ENCODE measurements at places on chromosomes 3 and 15. TPM values are rescaled to one million over a fixed set of nuclear protein-coding genes. Genes with fewer than 3 reads are reported as not detected.

ROPN1 gene
- not detected for total RNA-seq

LTF gene
- total RNA-seq, result not detected

POC1A gene
- 12.4 TPM for total RNA-seq

KNG1 gene
- total RNA-seq, result not detected

MB21D2 gene
- total RNA-seq, result 4.0 TPM

GRCh38 chr3:288417-288816 lies 91.9 kb downstream of the CHL1 start:
- H3K27me3 ChIP-seq, result no peaks in the 10 kb centered on the region
- no peaks in the 10 kb centered on the region for H3K4me1 ChIP-seq

GRCh38 chr3:120801484-120801883 lies 58.9 kb downstream of the GTF2E1 start:
- no peaks in the 10 kb centered on the region for H3K4me1 ChIP-seq
- no peak overlapping the region for H3K27ac ChIP-seq
- no peak for DNase-seq
- H3K36me3 ChIP-seq, result no peaks in the 10 kb centered on the region
- no peaks in the 10 kb centered on the region for H3K27me3 ChIP-seq

DNA sequence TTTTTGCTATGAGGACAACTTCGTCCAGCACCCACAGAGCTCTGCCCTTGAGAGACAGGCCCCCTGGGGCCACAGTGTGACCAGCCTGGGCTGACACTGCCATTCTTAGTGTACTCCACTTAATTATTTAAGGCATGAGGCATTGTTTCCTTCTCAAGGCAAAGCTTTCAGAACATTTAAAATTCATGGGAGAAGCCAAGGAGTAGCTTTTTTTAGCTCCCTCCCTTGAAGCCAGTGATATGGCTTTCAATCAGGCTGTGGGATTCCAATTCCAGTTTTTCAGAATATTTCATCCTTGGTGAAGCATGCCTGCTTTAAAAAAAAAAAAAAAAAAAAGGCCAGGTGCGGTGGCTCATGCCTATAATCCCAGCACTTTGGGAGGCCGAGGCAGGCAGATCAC lies 21.3 kb downstream of the HOMER2 start:
- peaks cover 4% of the 10 kb centered on the region for H3K4me1 ChIP-seq
- no peak overlapping the region for H3K4me3 ChIP-seq
- H3K27ac ChIP-seq, result peak overlapping the region; percentile 68
- H3K36me3 ChIP-seq, result no peaks in the 10 kb centered on the region
- H3K27me3 ChIP-seq, result no peaks in the 10 kb centered on the region
- no peak for DNase-seq

DNA sequence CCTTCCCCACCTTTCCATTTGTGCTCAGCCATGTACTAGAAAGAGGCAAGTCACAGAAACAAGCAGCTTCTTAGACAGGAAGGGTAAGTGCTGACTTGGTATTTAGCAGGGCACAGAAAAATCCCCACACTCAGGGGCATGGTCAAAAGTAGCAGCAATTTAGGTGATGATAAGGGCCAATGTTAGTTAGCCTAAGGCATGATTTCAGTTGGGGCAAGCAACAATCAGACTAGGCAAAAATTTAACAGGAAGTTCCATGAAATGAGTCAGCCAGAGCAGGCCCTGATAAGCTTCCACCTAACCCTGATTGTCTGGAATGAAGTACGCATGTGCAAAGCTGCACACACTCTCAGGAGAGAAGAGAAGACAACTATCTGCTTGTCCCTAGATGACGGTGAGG lies 423.4 kb upstream of the UBE2E2 start:
- no peaks in the 10 kb centered on the region for H3K4me1 ChIP-seq
- H3K4me3 ChIP-seq, result no peak overlapping the region
- no peaks in the 10 kb centered on the region for H3K27me3 ChIP-seq

- no peak for DNase-seq
- no peaks in the 10 kb centered on the region for H3K27me3 ChIP-seq
- H3K4me3 ChIP-seq, result no peak overlapping the region
- H3K36me3 ChIP-seq, result no peaks in the 10 kb centered on the region
- no peaks in the 10 kb centered on the region for H3K4me1 ChIP-seq
These were observed 252.7 kb upstream of the ICE2 start for GRCh38 chr15:60731583-60732130.

GRCh38 chr3:2274526-2274925 lies 175.9 kb downstream of the CNTN4 start:
- no peak for DNase-seq
- H3K27me3 ChIP-seq, result no peaks in the 10 kb centered on the region
- no peak overlapping the region for H3K27ac ChIP-seq

DNA sequence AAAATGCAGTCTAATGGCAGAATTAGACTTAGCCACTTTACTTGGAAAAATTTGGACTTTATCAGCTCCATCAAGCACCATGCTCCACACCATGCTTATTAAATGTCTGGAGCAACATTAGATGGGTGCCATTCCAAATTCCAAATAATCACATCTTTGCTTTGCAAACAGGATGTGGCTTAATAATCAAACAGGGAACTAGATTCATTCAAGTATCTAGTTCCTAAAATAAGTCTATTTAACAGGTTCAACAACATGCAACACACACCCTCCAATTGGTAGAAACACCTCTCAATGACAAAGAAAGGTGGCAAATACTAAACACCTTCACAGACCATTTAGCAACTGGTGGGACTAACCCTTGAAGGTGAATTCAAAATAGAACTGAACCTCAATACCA lies 3.5 kb downstream of the HEXA start:
- H3K4me3 ChIP-seq, result no peak overlapping the region
- DNase-seq, result no peak
- H3K27ac ChIP-seq, result no peak overlapping the region
- peaks cover 15% of the 10 kb centered on the region for H3K4me1 ChIP-seq

DNA sequence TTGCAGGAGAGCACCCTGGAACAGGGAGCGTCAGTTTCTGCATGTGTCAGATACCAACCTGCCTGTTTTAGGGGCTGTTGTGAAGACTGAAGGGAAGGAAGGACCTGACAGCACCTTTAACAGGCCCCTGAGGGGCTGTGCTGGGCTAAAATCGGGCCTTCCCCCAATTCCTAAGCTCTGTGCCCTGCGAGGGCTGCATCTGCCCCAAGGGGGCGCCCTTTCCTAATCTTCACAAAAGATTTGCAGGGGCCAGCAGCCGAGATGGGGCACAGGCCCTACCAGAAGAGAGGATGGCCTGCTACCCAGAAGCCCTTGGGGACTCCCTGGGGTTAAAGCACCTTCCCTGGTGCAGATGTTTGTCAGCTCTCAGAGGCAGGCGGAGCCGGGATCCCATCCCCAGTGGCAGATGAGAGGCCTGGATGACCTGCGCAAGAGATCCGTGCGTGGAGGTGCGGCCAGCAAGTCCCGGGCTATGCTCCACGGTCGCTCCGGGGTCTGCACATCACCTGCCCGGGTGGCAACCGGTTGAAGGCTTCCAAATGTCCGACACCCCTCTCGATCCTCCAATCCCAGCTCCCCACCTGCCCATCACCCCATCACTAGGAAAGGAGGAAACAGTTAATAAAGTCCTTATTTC lies 53.6 kb downstream of the RHCG start:
- H3K27ac ChIP-seq, result no peak overlapping the region
- no peak overlapping the region for H3K4me3 ChIP-seq
- H3K27me3 ChIP-seq, result peaks cover 28% of the 10 kb centered on the region
- H3K4me1 ChIP-seq, result no peaks in the 10 kb centered on the region
- peak; percentile 73 for DNase-seq
- H3K36me3 ChIP-seq, result no peaks in the 10 kb centered on the region

- no peak overlapping the region for H3K27ac ChIP-seq
- no peak overlapping the region for H3K4me3 ChIP-seq
- H3K36me3 ChIP-seq, result no peaks in the 10 kb centered on the region
- no peaks in the 10 kb centered on the region for H3K27me3 ChIP-seq
- H3K4me1 ChIP-seq, result no peaks in the 10 kb centered on the region
These were observed 332.7 kb upstream of the SLCO3A1 start for GRCh38 chr15:91520850-91521249.

GRCh38 chr15:100461049-100461448 lies 67.7 kb downstream of the CERS3 start:
- no peaks in the 10 kb centered on the region for H3K4me1 ChIP-seq
- no peak for DNase-seq
- H3K36me3 ChIP-seq, result no peaks in the 10 kb centered on the region
- no peak overlapping the region for H3K27ac ChIP-seq
- no peaks in the 10 kb centered on the region for H3K27me3 ChIP-seq
- H3K4me3 ChIP-seq, result no peak overlapping the region

DNA sequence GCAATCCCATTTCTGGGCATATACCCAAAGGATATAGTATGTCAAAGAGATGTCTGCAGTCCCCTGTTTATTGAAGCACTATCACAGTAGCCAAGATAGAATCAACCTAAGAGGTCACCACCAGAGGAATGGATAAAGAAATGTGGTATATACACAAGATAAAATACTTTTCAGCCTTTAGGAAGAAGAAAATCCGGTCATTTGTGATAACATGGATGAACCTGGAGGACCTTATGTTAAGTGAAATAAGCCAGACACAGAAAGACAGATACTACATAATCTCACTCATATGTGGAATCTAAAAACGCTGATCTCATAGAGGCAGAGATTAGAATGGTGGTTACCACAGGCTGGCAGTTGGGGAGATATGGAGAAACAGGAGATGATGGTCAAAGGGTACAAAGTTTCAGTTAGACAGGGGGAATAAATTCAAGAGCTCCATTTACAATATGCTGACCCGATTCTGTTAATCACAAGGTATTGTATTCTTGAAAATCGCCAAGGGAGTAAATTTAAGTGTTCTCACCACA lies 195.8 kb downstream of the MTHFS start:
- no peaks in the 10 kb centered on the region for H3K4me1 ChIP-seq
- no peak overlapping the region for H3K27ac ChIP-seq
- no peak overlapping the region for H3K4me3 ChIP-seq
- H3K36me3 ChIP-seq, result no peaks in the 10 kb centered on the region
- DNase-seq, result no peak

- peaks cover 83% of the 10 kb centered on the region for H3K36me3 ChIP-seq
- H3K4me1 ChIP-seq, result peaks cover 4% of the 10 kb centered on the region
- no peak overlapping the region for H3K4me3 ChIP-seq
- peak overlapping the region; percentile 77 for H3K27ac ChIP-seq
- no peaks in the 10 kb centered on the region for H3K27me3 ChIP-seq
These were observed 37.8 kb downstream of the CHD2 start for GRCh38 chr15:92937901-92938300.

- H3K4me1 ChIP-seq, result no peaks in the 10 kb centered on the region
- no peak overlapping the region for H3K4me3 ChIP-seq
- H3K36me3 ChIP-seq, result no peaks in the 10 kb centered on the region
These were observed 115.2 kb upstream of the TP63 start for GRCh38 chr3:189516039-189516438.

- no peak overlapping the region for H3K27ac ChIP-seq
- H3K4me3 ChIP-seq, result no peak overlapping the region
- DNase-seq, result no peak
- H3K36me3 ChIP-seq, result no peaks in the 10 kb centered on the region
- peaks cover 63% of the 10 kb centered on the region for H3K27me3 ChIP-seq
- no peaks in the 10 kb centered on the region for H3K4me1 ChIP-seq
These were observed 29.6 kb upstream of the TLE3 start for GRCh38 chr15:70127288-70127746.

DNA sequence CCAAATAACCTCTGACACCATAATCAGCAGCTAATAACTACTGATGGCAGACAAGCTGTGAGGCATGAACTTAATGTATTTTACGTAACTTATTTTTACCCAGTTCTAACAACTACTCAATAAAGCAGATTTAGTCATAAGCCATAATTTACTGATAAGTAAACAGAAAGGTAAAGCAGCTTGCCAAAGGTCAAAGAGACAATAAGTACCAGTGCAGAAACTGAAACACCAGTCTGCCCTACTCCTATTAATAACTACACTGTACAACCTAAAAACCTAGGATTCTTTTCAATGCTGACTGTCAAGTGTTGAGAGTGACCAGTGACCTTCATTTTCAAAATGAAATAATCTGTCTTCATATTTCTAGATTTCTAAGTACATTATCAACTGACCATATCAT lies 152.2 kb downstream of the NR2E3 start:
- H3K36me3 ChIP-seq, result peaks cover 10% of the 10 kb centered on the region
- no peaks in the 10 kb centered on the region for H3K27me3 ChIP-seq
- no peaks in the 10 kb centered on the region for H3K4me1 ChIP-seq
- H3K27ac ChIP-seq, result peak overlapping the region; percentile 56
- H3K4me3 ChIP-seq, result no peak overlapping the region

DNA sequence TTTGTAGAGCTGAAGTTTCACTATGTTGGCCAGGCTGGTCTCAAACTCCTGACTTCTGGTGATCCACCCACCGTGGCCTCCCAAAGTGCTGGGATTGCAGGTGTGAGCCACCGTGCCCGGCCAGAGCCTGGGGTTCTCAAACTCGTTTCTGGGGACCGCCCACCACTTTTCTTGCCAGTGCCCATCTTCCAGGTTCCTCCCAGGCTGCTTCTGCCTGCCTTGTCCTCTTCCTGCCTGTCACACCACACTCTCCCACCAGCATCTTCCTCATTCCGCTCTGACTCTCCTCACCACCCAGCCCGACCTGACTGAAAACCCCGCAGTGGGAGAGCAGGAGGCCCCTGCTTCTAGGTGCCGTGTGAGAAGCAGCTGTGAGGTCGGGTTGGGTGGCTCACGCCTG lies 3.1 kb upstream of the DYNLT2B start:
- H3K27me3 ChIP-seq, result no peaks in the 10 kb centered on the region
- no peaks in the 10 kb centered on the region for H3K36me3 ChIP-seq
- H3K4me3 ChIP-seq, result no peak overlapping the region
- H3K4me1 ChIP-seq, result no peaks in the 10 kb centered on the region
- DNase-seq, result no peak

DNA sequence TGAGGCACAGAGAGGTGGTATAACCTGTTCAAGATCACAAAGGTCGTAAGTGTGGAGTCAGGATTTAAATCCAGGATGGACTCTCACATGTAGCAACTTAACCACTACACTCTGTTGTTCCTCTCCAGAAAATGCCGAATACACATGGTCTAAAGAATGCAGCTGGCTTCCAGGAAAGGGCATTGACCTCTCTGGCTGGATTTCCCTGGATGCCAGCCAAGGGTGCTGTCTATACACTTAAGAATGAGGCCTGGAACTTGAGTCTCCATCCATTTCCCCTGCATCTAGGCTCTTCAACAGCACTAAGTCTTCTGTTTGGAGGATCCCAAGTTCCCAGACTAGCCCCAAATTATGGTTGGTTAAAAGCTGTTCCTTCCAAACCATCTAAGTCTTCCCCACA lies 60.5 kb downstream of the CERS3 start:
- no peaks in the 10 kb centered on the region for H3K36me3 ChIP-seq
- H3K4me3 ChIP-seq, result no peak overlapping the region
- no peak overlapping the region for H3K27ac ChIP-seq
- no peaks in the 10 kb centered on the region for H3K27me3 ChIP-seq
- H3K4me1 ChIP-seq, result no peaks in the 10 kb centered on the region
